Stimulated activated CD4-positive, alpha-beta T cell treated with anti-CD3 and anti-CD28 coated beads, Interleukin-15, amount 100 ng/mL, for 48 hours (primary cell): ENCODE measurements at places on chromosomes 16 and 17.

- DNase-seq = no peak
These were observed 13.5 kb upstream of the LHX1 start for GRCh38 chr17:36923814-36924221.

- DNase-seq = no peak
These were observed 42.2 kb downstream of the ZFPM1 start for GRCh38 chr16:88495268-88495772.

DNA sequence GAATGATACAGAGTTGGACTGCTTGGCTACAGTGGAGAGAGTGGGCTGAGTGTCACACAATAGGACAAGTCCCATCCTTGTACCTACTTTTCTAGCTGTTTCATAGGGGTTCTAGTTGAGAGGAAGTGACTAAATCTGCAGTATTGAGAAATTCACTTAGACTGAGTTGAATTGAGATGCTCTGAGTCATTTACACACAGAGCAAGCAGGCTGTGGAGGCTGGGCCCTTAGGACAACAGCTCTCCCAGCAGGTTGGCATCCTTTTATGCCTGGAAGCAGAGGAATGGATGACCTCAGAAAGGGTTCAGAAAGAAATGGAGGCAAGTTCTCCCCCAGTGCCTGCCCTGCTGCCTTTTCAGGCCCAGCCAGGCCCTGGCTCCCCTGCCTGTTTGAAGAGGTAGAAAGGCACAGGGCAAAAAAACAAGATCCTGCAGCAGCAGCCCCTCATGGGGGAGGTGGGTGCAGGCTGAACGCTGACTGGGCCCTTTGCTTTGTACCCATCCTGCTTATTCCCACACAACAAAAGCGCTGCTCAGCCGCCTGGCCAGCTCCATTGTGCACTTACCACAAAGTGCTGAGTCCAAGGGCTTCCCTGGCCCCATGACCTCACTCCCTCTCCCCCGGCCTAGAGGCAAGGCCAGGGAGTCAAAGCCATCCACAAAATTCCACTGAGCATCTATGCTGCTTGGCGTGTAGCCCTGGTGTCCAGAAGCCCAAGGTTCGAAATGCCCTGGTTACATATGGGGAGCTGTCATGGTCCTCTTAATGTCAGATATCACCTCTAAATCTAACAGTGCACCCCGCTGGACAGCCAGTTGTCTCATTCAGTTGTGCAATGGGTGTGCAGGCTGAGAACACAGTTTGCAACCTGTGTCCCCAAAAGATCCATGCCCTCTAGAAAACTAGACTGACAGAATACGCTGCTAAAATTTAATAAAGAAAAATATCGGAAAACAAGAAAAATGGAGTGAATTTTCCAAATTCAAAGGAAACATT, 5.4 kb upstream of the CRYBA1 start:
- peak; percentile 10 for DNase-seq

- DNase-seq = no peak
These were observed 64.6 kb downstream of the WWOX start for GRCh38 chr16:78163772-78164670.

- DNase-seq = no peak
These were observed 122.6 kb downstream of the SOCS1 start for GRCh38 chr16:11133344-11133943.

DNA sequence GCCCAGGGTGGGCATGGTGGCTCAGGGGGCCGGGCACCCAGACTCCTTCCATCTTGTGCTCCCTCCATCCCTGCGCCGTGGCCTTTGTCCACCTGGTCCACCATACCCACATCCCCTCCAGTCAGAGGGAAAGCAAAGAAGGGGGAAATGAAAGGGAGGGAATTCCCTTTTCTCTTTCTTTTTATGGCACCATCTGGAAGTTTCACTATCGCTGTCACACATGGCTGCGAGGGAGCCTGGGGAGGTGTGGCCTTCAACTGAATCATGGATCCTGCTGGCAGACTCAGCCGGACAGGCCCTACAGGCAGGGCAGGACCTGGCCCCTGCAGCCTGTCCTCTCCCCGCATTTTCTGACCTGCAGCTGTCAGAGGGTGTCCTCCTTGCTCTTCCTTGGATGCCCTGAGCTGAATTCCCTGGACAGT, 6.2 kb downstream of the SLC12A3 start:
- DNase-seq = no peak

- peak; percentile 35 for DNase-seq
These were observed 17.5 kb upstream of the C17orf78 start for GRCh38 chr17:37358098-37358829.
